Right hindlimb (tissue), 1 donor: ENCODE measurements at places on chromosomes 7 and 10.

DNA sequence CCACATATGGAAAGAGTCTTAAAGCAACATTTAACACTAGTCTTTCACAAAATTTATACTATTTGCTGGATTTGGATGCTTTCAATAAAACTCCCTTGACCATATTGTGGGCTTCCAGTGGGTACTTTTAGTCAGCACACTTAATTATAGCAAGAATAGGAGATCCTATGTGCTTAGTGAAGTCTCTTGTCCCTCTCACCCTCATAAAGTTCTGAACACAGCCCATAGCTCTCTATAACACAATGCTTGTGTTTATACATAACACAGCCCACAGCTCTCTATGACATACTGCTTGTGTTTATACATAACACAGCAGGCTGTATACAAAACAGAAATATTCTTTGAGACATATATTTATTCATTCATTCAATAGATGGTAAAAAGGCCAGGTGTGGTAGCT lies 79.0 kb downstream of the SEMA3C start:
- DNase-seq: no peak

DNA sequence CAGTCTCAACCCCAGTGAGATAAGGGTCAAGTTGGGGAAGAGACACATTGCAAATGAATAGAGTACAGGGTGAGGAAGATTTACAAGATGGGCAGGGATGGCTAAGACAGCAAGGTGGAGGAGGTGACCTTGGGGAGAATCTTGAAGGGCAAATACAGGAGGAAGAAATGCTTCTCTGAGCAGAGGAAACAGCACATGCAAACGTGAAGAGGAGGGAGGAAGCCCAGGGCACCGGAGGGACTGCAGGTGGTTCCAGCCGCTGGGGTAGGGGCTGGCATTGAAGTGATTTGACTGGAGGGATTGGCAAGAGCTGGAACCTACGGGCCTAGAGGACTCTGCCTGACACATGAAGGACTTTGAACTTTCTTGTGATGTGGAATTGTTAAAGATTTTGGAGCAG lies 14.6 kb downstream of the PLAU start:
- no peak for DNase-seq

GRCh38 chr7:22577470-22578001 lies 77.5 kb upstream of the STEAP1B start:
- DNase-seq: peak; percentile 46

DNA sequence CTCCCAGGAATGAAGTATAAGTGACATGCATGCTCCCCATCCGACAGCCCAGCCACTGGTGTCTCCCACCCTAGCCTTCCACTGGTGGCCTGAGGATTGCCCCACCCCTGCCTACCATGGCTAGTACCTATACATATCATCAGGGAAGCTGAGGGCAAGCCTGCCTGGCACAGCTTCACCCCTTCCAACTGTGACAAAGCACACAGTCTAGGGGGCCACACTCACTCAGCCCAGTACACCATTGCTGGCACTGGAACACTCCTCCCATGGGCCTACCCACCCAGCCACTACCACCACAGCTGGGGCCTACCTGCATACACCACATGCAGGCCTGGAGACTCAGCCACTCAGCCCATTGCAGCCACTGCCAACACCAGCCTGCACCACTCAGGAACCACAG lies 393.1 kb upstream of the STEAP1 start:
- DNase-seq: no peak

DNA sequence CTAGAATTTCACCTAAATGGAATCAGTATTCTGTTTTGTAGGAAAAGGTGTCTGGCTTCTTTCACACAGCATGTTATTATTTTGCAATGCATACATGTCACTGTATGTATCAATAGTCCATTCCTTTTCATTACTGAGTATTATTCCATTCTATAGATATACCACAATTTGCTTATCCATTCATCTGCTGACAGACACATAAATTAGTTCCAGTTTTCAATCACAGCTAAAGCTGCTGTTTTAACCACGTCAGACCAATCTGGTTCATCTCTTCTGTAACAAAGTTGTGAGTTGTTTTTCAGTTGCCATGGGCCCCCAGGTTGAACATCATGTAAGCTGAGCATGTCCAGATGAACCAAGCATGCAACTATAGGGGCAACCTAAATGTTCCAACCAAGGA lies 282.1 kb upstream of the MKLN1 start:
- DNase-seq: no peak

- DNase-seq: no peak
These were observed 40.8 kb downstream of the PRPS1L1 start for GRCh38 chr7:17986851-17987250.

- DNase-seq: no peak
These were observed 62.7 kb downstream of the VTI1A start for GRCh38 chr10:112509558-112510291.

GRCh38 chr7:66250711-66251110 lies 45.6 kb downstream of the TPST1 start:
- DNase-seq: no peak

GRCh38 chr7:145511004-145511403 lies 605.6 kb upstream of the CNTNAP2 start:
- DNase-seq: no peak

DNA sequence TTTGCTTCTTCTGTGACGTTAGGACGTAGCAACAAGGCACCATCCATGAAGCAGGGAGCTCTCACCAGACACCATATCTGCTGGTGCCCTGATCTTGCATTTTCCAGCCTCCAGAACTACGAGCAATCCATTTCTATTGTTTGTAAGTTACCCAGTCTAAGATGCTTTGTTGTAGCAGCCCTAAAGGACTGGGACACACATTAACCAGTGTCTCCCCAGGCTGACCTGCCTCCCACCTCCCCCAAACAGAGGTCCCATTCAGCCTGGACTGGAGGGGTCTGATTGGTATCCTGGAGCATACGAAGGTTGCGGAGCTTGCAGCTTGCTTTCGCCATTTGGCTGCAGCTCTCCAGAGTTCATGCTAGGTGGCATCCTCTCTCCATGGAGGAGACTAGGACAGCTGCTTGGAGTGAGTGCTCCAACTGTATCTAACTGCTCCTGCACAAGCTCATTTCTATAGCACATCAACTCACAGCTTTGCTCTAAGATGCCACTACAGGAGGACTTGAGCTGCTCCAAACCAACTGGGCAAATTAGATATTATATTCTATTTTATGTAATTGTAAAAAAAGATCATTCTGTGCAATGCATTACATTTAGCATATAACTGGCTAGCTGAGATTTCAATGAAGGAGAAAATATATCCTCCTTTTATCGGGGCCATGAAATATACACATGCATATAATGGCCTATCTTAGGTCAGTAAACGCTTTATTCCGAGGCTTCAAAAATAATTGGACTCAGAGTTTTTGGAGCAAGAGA lies 8.0 kb upstream of the GRK5 start:
- peak; percentile 81 for DNase-seq

DNA sequence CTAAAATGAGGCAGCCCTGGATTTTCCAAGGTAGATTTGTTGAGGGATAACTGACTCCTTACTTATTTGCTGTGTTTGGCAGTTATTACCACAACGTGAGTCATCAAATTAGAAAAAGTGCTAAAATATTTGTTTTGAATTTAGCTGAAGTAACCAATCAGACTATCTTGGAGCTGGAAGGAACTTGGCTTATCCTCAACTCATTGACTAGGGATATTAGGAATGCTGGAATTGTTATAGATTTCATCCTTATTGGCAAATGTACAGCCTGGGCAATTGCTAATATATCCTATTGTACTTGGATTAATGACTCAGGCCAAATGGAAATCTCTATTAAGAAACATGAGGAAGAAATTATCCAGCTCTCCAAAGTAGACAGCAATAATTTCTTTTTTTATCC lies 1189.0 kb upstream of the LRRN3 start:
- DNase-seq: no peak

DNA sequence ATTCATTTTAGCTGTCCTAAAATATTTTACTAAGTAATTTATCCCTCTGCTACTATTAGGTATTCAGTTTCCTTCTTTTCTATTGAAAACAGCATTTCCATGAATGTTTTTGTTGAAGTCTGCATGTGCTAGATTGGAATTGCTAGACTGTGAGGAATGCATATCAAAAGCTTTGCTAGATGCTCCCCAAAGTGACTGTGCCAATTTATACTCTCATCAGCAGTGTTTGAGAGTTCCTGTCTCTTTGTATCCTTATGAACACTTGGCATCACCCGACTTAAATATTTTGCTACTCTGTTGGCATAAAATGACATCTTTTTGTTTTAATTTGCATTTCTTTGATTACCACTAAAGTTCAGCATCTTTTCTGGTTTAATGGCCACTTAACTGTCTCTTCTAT lies 45.0 kb upstream of the PRR15 start:
- no peak for DNase-seq

DNA sequence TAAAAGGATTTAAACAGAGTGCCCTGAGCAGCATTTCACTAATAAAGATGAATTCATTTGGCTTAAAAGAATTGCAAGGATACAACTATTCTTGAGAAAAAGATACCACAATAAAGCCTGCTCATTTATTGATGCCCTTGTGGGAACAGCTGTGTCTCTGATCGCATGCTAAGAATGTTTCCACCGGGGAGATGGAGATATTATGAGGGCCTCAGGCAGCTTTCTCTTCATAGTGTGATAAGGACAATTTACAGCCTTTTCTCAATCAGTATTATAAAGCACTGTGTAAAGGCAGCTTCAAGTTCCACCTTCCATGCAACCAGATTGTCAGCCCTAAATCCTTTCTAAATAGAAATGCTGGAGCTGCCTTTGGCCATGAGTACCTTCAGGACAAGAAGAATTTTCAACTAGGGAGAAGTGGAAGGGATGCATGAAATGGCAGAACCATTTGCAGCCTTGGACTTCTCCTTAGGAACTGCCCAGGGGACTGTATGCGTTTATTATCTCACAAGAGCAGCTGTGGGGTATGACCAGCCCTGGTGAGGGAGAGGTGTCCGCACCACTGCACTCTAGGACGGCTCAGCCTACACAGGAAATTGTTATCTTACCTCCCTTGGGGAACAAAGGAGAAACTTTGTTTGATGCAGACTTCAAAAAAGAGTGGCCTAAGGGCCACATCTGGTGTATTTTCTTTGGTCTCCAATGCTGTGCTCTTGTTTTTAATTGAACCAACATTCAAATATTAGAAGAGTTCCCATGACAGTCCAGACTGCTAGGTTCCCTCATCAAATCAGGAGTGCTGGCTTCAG lies 116.9 kb upstream of the PCGF5 start:
- DNase-seq: no peak

DNA sequence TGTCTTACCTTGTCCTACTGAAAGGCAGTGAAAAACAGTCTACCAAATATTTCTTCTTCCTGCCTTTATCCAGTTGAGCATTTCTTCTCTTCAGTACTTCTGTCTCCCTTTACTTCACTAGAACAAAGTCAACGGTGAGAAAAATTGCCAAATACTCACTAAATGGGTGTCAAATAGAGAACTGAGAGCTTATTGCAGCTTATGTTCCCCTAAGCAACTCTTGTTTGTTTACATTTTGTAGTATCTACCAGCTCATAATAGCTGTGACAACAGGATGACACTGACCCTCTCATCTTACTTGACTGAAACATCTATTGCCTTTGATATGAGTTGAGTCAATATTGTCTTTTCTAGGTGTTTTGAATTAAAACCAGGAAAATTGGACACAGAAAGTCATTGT lies 327.9 kb upstream of the SORCS1 start:
- DNase-seq: no peak

DNA sequence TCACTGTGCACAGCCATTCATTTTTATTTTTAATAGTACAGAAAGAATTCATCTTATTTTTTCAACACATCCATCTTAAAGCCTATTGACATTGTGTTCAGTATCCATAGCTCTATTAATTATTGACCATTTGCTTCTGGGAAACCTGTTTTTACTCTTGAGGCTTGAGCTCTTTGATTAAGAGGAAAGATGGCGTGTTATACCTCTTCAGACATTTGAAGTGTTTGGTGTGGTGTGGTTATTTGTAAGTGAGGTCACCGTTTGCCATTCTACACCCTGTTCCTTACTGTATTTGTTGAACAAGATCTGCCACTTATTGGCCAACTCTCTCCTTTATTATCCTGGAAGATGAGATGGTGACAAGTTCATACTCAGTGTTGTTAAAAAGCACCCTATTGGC lies 18.4 kb downstream of the C7orf57 start:
- no peak for DNase-seq

DNA sequence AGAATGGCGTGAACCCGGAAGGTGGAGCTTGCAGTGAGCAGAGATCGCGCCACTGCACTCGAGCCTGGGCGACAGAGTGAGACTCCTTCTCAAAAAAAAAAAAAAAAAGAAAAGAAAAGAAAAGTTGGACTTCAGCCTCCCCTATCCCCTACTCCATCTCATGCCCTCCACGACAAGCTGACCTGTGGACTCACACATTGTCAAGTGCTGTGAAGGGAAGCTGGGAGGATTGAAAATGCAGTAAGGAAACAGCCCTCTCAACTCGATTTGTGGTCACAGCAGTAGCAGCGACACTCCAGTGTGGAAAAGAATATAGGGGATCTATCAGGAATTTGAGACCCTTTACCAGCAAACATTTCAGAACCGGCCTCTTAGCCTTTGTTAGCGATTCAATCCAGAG lies 103.6 kb upstream of the SVIL start:
- DNase-seq: no peak

DNA sequence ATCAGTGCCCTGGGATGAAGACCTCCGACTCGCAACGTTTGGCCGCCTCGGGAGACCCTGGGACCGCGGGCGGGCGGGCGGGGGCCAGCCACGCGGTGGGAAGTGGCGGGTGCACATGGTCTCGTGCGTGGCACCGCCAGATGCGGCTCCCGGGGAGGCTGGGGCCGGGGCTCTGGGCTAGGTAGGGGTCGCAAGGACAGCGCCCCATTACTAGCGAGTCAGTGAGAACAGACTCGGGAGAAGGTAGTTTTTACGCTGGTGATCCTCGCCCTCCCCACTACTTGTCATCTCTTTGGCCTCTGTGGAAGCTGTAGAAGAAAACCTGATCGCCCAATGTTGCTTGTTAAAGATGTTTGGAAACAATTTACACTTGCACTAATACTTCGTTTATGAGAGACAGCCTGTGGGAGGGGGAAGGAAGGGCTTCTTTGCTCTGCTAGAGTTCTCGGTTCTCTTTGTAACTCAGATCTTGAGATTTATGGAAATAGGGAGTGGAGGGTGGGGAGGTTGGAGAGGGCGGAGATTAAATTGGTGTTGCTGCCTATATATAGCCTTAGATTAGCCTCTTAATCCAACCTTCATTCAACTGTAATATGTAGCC lies 591 bp downstream of the BZW2 start:
- DNase-seq: no peak

- DNase-seq: no peak
These were observed 35.2 kb upstream of the HECW1 start for GRCh38 chr7:43077285-43077684.
